ENCODE measurements at places on chromosomes 3 and 15. TPM values are rescaled to one million over a fixed set of nuclear protein-coding genes. Genes with fewer than 3 reads are reported as not detected.

KNL1 gene
- total RNA-seq: 32.5 TPM

TIPIN gene
- 22.9 TPM for total RNA-seq

ZPLD1 gene
- 0.17 TPM for total RNA-seq

CKMT1A gene
- total RNA-seq: not detected

SEMA7A gene
- 57.1 TPM for total RNA-seq

TNIK gene
- 43.2 TPM for total RNA-seq

CTXN2 gene
- total RNA-seq: not detected

ZMYND10 gene
- 1.2 TPM for total RNA-seq

CCR3 gene
- not detected for total RNA-seq

HTR3E gene
- not detected for total RNA-seq

BOC gene
- total RNA-seq: 0.31 TPM

SKOR1 gene
- total RNA-seq: 0.95 TPM

CD200R1L gene
- total RNA-seq: not detected

AGBL1 gene
- total RNA-seq: not detected
